Stimulated activated CD4-positive, alpha-beta T cell treated with anti-CD3 and anti-CD28 coated beads, Interleukin-12 subunit alpha, Interleukin-12 subunit beta, amount 100 ng/mL, for 24 hours (primary cell): ENCODE measurements at places on chromosomes 12 and 14.

DNA sequence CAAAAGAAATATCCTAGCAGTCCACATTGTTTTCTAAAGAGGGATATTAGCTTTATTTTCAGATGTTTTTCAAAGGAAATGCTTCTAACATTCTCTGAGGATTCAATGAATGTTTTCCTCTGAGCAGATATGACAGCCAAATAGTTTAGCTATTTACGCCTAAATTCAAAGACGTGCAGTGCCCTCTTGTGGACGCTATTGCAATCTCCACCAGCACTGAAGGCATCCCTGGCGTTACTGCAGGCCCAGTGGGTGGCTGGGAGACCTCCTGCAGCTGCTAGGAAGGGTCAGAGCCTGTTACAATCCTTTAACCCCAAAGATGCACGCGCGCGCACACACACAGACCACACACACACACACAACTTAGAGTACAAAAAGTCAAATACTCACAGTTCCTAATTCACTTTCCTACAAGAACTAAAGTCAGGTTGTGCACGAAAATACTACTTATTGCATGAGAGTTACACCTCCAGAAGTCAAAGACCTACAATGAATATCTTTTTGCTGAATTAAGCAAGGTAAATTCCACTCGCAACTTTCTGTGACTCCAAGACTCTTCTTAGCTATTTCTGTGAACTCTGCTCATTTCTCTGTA lies 589.3 kb upstream of the TMEM132C start:
- DNase-seq: peak; percentile 43

- DNase-seq: no peak
Observed at GRCh38 chr14:68748691-68749090, 44.2 kb downstream of the ZFP36L1 start.

- no peak for DNase-seq
Observed at GRCh38 chr14:64507376-64508156, 3.0 kb downstream of the ZBTB1 start.

- peak; percentile 37 for DNase-seq
Observed at GRCh38 chr14:64510825-64511671, 6.5 kb downstream of the ZBTB1 start.

DNA sequence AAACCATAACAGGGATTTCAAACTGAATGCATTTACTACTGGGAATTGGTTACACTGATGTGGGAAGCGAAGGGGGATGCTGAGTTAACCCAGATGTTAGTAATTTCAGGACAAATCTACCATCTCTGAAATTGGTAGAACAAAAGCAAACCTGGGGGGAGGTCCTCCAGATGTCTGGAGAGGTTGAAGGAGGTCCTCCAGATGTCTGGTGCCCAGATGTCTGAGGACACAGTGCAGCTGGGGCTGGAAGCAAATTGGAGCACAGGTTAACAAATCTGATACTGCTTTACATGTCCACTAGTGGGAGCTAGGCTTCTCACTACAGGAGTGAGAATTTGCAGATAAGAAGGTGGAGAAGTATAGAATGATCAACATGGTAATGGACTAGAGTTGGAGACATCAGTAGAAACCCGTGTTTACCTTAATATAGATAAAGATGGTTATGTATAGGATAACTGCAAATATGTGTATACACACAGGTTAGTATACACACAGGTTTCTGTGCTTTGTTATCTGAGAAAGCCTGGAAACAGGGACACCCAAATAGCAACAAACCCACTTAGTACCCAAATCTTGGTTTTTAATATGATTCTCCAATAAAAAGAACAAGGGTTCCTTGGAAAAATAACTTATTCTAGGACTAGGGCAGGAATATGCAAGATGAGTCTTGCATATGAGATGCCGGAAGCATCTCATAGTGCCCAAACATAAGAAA lies 162.5 kb downstream of the C12orf50 start:
- no peak for DNase-seq

DNA sequence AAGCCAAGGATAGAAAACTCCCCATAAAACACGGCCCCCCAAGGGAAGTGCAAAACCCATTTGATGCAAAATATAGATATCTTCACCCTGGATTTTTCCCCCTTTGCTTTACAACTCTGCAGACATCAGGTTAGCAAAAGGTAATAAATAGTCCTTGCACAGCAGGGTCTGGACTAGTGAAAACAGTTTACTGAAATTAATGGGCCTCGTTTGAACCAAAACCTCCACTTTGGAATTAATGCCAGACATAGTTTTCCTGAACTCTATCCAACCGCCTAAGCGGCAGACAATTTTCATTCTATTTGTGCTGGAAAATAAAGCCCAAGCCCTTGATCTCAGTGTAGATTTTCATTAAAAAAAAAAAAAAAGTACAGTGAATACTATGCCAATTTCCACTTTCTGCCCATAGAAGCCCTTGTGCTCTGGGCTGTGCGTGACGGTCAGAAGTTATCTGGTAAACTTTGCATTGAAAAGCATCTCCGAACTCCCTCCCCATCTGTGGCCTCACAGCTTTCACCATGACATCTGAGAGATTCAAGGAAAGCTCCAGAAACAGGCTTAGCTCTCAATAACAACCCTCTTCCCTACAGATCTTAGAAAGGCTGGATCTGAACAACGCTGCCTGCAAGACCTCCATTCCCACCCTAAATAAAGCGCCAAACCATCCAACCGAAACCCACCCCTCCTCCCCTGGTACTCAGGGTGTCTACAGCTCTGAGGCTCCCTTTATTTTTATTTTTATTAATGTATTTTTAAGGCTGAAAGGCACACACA lies 11.0 kb upstream of the IRF2BPL start:
- DNase-seq: no peak

DNA sequence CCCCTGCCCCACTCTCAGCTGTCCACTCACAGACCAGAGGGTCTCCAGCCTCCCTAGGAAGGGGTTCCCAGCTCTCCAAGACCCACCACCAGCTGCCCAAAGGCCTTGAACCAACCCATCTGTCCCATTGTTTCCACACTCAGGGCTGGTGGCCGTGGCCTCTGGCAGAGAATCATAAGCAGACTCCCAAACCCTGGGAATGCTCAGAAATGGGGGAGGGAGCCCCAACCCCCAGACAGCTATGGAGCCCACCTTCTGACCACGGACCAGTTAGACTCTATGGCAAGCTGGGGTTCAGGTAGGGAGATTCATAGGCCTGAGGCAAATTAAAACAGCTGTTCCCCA lies 280.0 kb downstream of the DPF3 start:
- no peak for DNase-seq

DNA sequence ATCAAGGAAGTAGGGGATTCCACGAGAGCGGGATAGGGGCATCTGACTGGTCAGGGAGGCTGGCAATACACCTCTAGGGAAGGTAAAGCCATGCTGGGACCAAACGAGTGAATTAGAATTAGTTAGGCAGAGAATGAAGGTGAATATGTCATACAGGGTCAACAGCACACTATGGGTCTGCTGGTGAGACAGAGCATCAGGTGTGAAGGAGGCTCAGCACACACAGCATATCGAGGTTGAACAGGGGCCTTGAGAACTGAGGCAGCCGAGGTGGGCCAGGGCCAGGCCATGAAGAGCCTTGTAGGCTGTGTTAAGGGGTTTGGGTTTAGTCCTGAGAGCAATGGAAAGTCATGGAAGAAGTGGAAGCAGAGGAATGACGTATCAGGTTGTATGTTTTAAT lies 137.8 kb downstream of the PRKCH start:
- no peak for DNase-seq

DNA sequence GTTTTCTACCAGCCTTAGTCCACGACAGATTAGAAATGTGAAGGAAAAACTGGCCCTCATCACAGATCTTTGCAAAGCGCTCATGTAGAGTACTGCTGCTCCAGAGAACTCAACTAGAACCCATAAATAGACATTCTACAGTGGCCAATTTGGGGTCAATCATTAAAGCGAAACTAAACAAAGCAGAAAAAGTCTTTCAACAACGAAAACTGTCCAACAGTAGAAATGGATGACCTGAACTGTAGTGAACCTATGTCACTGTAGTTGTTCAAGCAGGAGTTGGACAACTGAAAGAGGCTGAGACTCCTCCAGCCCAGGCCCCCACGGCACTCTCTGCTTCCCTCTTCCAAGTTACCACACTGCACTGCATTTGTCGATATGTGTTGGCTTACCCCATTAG lies 472.6 kb downstream of the BCAT1 start:
- no peak for DNase-seq
